ENCODE measurements at places on chromosomes 7 and 10.

GRCh38 chr7:20323595-20323994 lies 7.1 kb upstream of the ITGB8 start:
- DNase-seq, result no peak

DNA sequence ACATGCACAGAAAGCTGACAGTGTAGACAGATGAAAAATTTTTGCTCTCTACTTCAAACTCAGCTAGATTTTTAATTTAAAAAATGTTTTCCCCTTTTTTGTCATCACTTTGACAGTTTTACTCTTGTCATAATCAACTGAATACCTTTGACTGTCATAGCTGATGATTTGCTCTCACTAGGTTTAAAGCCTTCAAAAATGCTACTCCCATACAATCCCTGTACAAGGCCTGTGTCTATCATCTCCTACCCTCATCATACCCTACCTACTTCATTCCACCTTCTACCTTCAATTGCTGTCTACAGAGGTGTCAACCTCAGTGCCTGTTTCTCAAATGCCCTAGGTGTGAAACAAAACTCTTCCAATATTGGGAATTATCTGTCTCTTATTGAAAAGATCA lies 230.3 kb downstream of the SEMA3A start:
- DNase-seq, result no peak

DNA sequence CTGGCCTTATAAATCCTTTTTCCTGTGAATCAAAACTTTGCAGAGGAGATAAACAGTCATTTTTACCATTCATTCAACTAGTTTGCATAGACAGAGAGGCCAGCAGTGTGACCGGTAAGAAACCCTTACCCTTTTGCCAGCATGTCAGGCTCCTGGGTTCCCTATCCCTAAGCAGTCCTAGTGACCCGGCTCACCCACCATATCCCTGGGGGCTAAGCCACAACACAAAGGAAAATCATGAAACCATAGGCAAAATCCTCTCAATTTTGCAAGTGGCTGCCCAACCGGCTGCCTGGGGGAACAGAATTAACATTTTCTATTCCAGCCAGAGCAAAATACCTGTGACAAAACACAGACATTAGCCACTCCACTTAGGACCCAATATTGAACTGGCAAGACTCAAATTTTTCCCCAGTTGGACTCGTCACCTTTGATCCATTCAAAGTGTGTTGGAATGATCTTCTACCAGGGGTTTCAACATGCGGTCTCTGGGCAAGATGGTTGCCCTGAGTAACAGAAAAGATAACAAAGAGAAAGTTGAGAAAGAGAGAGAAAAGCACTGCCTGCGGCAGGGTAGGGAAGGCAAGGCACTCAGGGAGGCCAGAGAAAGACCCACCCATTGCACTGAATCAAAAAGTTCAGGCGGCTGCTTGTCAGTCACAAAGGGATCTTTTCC lies 174.8 kb upstream of the NAMPT start:
- DNase-seq, result no peak

- no peak for DNase-seq
Measured at GRCh38 chr7:45021604-45022296, 21.7 kb downstream of the CCM2 start.

DNA sequence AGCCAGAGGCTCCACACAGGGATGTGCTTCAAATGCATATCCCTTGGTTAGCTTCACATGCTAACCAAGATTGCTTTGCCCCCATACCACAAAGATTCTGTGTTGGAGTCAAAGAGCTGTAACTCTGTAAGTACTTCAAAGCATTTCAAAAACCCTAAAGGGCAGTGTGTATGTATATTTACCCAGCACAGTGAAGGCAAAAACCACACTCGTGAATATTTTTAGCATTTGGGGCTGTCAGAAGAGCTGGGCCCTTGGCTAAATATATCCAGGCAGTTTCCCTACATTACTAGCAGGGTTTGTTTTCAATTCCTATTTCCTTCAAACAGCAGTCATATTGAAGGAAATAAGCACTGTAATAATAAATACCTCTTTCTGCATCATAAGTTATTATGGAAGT lies 84.2 kb upstream of the STEAP1B start:
- DNase-seq, result no peak

DNA sequence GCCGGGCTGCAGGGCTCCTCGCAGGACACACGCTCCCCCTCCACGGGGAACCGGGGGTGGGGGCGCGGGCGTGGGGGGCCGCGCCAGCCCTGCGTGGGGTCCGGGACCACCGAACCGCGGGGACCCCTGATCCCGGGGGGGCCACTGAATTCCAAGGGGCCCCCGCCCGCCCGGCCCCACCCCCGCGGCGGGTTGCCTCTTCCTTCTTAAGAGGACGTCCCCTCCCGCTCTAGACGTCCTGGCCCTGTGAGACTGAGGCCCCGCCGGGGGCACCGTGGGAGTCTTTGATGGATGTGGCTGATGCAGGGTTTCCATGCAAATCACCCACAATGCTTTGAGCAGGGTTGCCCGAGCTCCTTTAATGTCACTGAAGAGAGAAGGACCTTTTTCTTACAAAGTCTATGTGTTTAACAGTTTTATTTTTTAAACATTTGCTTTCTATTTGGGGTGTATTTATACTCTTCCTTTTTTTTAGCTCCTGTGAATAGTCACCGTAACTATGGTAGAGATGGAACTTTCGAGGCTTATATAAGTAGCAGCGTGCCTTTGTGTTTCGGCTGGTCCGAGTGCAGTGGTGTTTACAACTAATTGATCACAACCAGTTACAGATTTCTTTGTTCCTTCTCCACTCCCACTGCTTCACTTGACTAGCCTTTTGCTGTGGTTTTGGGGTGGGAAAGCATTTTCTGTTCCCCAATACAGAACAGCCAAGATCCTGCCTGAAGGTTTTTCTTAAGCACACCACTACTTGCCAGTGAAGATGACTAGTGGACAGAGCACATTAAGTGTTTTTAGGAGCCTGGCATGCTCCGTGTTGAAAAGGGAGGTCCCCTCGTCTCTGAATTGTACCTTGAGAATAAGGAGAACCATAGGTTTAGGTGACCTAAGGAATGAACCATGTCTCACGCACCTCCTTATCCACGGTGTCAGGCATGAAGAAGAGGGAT lies 44.8 kb downstream of the PDIA4 start:
- DNase-seq, result peak; percentile 76

DNA sequence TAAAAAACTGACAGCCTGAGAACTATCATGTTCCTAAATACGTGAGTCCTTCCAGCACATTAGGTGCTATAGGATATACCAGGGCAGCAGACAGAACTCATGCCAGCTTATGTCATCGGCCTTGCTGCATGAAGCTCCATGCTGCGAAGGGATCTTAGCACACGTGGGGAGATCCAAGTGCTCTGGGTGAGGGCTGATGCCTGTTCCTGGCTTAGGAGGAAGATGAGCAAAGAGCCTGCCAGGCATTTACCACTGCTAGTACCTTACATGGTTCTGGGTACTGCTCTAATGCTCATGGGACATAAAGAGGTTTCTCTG lies 43.2 kb downstream of the SVIL start:
- no peak for DNase-seq

DNA sequence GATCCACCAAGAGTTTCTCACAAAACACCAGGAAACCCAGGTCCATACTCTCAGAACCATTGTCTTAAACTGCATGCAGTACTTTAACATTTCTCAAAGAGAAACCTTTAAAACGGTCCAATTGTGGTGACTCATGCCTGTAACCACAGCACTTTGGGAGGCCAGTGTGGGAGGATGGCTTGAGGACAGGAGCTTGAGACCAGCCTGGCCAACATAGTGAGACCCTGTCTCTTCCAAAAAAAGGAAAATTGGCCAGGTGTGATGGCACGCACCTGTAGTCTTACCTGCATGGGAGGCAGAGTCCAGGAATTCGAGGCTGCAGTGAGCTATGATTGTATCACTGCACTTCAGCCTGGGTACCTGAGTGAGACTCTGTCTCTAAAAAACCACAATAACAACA lies 97.5 kb upstream of the OIT3 start:
- no peak for DNase-seq

GRCh38 chr10:35696392-35697287 lies 54.5 kb upstream of the FZD8 start:
- no peak for DNase-seq

DNA sequence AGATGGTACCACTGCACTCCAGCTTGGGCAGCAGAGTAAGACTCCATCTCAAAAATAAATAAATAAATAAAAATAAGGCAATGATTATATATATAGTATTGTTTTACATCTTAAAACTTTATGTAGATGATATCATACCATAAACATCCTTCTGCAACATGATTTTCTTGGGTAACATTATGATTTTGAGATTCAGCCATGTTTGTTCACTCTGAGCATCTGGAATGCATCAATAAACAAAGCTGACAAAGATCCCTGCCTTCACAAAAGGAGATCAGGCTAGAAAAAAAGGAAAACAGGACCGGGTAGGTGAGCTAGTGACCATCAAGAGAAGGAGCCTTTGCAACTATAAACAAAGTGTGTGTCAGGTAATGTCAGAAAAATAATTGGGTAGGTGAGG lies 31.9 kb upstream of the KAT6B start:
- DNase-seq, result no peak

DNA sequence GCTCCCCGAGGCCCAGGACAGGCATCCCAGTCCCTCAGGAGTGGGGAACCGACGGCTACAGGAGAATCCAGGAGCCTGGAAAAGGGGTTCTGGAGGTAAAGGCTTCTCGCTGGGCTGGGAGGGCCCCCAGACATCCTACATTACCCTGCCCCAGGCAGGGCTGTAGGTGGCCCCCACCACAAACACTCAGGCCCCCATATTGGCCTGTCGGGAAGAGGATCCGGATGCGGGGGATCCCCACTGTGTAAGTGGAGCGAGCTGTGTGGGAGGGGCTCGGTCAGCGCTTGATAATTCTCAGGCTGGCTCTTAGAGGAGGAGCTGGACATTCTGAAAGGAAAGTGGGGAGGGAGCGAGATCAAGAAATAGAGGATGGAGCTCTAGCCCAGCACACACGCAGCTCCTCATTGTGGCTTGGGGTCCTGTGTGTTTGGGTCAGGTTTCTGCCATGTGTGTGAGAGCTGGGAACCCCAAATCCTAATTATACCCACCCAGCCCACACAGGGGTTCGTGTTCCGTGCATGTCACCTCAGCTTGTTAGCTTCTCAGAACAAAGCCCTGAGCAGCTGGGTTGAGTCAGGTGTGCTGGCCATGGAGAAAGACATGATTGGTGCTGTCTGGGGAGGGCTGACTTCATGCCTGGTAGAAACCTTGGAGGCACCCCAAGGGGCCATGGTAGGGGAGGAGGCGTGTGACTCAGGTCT lies 49.4 kb downstream of the ZNF467 start:
- no peak for DNase-seq

GRCh38 chr10:60426425-60426824 lies 36.8 kb upstream of the ANK3 start:
- no peak for DNase-seq

DNA sequence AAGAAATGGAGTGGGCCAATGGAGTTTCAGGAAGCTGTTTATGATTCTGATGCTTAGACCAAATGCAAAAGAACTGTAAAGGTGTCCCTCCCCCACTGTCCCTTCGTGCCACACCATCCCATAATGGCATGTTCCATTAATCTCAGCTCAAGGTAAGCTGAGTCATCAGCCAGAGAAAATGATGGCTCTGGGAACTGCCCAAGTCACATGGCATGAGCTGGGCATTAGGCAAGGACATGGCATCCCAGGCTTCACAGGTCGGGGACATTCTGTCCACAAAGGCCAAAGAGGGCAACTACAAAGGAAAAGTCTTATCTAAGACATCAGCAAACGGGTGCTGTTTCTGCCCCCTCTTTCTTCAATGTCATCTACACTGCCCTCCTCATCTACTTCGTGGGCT lies 44.9 kb downstream of the DLG5 start:
- DNase-seq, result no peak

GRCh38 chr10:80141696-80142460 lies 9.3 kb downstream of the PLAC9 start:
- DNase-seq, result no peak

- no peak for DNase-seq
Measured at GRCh38 chr7:86975449-86975848, 84.0 kb downstream of the ELAPOR2 start.

DNA sequence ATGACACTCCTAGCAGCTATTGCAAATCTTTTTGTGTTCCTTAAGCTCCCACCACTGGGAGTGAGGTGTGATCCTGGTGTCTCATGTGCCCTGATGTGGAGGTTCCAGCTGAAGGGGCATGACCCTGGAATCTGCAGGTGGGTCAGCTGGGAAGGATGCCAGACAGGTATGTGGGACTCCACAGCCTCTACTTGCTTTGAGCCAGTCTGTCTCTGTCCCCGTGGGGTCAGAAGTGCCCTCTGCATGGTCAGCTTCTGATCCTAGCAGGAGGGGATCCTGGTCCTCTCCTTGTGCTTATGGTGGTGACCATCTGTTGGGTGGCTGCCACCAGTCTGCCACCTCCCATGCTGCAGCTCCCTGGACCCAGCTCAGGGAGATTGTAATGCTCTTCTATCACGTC lies 51.1 kb upstream of the COMTD1 start:
- DNase-seq, result no peak

DNA sequence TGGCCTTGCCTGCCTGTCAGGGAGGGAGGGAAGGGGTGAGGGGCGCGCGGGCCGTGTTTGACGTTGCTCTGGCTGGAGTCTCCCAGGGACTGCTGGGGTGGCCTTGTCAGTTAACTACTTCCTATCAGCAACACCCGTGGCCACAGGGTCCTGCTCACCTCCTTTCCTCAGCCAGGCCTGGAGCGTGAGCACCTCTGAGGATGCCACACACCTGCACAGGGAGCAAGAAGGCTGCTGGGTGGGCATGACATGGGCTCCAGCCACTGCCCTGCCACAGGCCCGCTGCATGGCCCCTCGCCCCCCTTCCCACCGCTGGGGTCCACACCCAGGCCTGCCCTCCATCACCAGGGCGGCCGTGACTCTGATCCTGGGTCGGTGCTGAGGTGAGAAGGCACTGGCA lies 212.4 kb downstream of the ELFN1 start:
- DNase-seq, result no peak

GRCh38 chr7:136139417-136139816 lies 162.3 kb upstream of the MTPN start:
- no peak for DNase-seq

DNA sequence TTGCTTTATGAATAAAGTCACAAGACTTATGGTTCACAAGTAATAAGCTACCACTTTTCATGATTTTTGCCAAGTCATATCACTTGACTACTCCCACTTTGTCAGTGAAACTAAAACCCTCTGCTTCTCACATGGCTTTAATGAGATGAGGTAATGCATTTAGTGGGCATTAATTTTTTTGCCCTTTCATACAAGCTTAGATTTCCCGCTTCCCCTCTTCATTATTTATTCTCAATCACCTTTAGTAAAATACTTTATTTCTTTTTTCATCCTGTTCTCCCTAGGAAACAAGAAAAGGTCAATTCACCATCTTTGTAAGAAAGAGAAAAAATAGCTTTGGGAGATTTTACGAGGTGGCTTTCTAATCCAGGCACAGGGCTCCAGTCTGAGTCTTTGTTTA lies 109.6 kb upstream of the STARD3NL start:
- DNase-seq, result no peak

Measured in activated T-cell treated with anti-CD3 and anti-CD28 coated beads for 4 hours (primary cell).